Thymus (tissue), 14 donors: ENCODE measurements at places on chromosomes 4 and X.

- no peak for DNase-seq
These were observed 43.0 kb upstream of the SPANXN4 start for GRCh38 chrX:142982679-142983078.

DNA sequence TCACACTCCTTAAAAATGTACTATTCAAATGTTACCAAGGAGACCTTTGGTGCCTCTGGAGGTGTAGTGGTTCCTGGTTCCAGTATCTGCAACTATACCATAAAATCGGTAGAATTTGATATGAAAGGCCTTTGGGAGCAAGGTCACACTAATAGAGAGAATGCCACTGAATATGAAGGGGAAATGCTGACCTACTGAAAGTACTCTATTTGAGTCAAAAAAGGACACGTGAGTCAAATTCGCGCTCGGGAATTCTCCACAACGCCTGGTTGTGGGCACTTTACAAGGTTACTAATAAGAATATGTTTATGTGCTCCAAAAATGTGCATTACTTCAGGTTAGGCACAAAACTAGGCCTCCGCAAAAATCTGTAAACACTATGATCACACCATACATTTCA is 39.5 kb upstream of the RELL1 start:
- no peak for DNase-seq

- DNase-seq, result no peak
These were observed 46.0 kb upstream of the CLNK start for GRCh38 chr4:10730590-10730989.

DNA sequence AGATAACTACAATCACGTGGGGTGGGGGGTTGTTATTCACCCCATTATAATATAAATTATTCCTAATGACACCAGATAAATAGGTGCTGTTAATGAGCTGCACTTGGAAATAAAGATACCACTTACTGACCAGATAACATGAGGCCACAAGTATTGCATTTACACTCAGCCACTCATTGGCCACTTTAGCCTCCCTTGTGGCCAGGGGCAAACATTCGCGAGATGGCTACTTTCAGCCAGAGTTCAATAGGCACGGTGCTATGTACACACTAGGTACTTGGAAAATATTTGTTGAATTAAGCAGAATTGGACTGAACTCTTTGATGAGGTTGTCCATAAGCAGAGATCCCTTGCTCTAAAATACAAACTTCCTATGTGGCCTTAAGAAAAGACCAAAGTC is 713.7 kb upstream of the TENM3 start:
- no peak for DNase-seq

- DNase-seq, result no peak
These were observed 142.6 kb upstream of the PPARGC1A start for GRCh38 chr4:24032371-24032989.

GRCh38 chr4:24624381-24624780 is 40.0 kb upstream of the DHX15 start:
- no peak for DNase-seq

- DNase-seq, result no peak
These were observed 40.5 kb downstream of the TECRL start for GRCh38 chr4:64368741-64369140.

DNA sequence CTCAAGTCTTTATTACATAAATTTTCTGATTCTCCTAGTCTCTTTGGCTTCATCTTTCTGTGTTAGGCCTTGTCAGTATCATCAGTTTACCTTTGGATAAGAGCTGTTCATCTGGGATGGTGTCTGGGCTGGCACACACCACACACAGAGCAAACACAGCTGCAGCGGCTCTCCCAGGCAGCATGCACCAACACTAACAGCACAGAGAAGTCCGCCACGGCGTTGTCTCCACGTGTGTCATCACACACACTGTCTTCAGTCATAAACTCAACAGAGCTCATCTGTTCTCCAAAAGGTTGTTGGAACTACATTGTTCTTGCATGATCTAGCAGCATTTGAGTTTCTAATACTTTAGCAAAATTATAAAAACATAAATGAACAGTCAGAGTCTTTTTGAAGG is 851.9 kb upstream of the FRG1 start:
- DNase-seq, result no peak

- no peak for DNase-seq
These were observed 48.6 kb upstream of the AMELX start for GRCh38 chrX:11244636-11245035.

DNA sequence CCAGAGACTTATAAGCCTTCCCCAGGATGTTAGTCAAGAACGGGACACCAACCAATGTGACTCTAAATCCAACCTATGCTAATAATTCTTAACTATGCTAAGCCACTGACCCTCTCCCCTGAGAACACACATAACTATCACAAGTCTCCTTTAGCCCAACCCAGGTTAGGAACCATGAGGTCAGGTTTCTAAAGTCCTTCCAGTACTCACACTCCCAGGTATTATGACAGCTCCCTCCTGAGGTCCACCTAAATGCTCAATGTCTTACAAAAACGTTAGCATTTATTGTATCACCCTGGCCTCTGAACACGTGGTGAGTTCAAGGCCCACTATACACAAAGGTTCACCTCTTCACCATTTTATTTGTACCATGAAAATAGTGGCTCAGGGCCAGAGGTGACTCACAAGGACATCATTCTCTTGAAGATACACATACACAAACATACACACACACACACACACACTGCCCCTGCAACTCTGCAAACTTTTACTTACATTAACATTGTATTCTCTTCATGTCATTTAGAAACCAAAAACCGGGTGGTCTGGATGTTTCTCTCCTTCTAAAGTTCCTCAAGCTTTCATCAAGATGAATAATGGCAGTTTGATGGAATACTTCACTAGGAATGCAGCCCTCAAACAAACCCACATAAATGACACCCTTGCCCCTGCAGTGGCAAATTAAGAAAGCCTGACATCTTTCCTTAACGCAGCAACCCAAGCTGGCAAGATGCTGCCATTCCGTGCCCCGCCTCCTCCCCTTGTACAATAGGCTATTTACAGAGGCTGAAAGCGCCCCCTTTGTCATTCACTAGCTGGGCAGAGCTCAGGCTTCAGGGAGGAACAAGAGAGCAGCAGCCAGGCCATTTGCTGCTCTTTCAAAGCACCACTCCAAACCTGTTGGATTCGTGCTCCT is 17.7 kb downstream of the ACSL1 start:
- no peak for DNase-seq

GRCh38 chr4:127606823-127607222 is 25.9 kb upstream of the INTU start:
- DNase-seq, result no peak
